ENCODE measurements at places on chromosomes 7 and 10.

- no peak for DNase-seq
These were observed 102.0 kb upstream of the MBL2 start for GRCh38 chr10:52874581-52874980.

GRCh38 chr10:65816536-65816935, 1109.3 kb upstream of the LRRTM3 start:
- DNase-seq: no peak

GRCh38 chr10:114987995-114988394, 50.0 kb downstream of the TRUB1 start:
- peak; percentile 39 for DNase-seq

- no peak for DNase-seq
These were observed 375.8 kb upstream of the AKR1E2 start for GRCh38 chr10:4450169-4450568.

- DNase-seq: no peak
These were observed 134.2 kb downstream of the NXPH1 start for GRCh38 chr7:8567626-8568025.

DNA sequence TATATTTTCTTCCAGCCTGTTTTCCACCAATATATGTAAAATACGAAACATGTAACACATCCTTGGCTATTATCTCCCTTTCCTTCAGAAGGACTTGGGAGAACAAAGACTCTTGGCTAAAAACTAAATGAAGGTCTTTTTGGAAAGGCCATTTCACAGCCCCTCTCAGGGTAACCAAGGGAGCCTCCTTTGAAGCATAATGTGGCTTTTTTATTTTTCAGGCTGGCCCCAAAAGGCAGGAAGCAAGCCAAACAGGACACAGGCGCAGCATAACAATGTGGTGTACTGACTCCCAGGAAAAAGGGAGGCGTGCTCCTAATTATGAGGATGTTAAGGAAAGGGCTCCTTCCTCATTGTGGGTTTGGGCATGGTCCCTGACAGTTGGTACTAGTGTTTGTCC, 30.3 kb upstream of the CCSER2 start:
- DNase-seq: no peak

DNA sequence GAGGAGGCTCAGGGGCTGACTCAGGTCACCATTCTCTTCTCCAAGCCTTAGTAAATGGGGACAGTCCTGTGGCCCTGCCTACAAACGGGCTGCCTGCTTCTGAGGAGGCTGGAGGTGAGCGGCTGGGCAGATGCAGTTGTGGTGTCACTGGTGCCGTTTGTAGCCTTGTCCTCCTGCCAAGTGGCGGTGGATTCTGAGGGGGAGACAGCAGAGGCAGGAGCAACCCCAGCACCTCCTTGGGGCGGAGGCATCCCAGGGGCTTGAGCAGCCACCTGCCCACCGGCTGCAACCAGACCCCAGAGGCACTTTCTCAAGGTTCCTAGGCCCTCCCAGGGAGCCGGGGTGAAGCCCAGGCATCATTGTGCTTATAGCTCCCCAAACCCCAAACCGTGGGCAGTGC, 112.5 kb downstream of the ZMIZ1 start:
- DNase-seq: no peak

- DNase-seq: peak; percentile 80
These were observed 1.0 kb upstream of the LRRN3 start for GRCh38 chr7:111089822-111090426.

DNA sequence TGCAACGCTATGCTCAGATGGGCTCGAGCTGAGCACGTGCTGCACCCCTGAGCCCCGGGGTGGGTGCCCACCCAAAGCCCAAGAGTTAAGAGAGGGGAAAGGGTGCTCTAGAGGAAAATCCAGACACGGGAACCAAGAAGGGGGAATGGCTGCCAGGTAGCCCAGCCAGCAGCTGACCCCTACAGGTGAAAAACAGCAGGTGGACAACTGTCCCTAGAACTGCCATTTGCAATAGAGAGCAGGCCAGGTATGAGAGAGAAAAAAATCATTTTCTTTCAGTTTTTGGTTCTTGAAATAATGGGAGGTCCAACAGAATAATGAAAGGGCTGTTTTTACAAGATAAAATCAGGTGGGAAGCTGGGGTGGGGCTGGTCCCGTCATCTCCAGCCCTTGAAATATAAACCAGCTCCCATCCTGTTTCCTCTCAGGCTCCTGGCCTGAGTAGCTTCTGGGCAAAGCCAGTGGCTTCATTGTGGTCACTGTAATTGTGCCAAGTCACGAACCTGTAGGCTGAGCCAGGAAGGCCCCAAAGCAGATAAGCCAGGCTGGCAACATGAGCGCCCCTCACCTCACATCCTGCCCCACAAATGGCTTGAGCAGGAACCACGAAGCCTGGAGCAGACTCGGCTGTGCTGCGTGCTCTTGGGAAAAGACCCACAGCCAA, 257.8 kb downstream of the SNX10 start:
- no peak for DNase-seq

DNA sequence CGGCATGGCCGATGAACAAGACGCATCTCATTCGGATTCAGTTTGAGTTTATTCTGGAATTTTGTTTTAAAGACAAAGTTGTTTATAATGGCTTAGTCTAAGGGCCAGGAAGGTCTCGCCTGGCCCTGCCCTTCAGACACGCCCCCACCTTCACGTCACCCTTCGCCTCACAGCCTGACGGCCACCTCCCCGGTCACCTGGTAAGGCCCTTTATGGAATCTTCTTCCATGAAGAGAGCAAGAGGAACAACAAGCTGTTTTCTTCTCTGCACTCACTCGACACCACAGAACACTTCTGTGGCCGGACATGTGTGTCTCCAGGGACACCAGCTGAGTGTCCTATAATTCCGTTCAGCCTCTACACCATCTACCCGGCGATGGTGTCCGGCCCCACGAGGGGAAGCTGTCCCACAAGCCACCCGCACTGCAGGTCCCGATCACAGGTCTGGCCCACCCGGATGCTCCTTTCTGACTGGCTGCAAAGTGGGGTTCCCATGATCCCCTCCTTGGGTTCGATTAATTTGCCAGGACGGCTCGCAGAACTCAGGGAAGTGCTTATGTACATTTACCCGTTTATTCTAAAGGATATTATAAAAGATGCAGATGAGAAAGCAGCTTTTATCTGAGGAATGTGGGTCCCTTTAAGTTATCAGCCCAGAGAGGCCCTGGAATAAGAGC, 17.4 kb upstream of the KNDC1 start:
- DNase-seq: no peak

DNA sequence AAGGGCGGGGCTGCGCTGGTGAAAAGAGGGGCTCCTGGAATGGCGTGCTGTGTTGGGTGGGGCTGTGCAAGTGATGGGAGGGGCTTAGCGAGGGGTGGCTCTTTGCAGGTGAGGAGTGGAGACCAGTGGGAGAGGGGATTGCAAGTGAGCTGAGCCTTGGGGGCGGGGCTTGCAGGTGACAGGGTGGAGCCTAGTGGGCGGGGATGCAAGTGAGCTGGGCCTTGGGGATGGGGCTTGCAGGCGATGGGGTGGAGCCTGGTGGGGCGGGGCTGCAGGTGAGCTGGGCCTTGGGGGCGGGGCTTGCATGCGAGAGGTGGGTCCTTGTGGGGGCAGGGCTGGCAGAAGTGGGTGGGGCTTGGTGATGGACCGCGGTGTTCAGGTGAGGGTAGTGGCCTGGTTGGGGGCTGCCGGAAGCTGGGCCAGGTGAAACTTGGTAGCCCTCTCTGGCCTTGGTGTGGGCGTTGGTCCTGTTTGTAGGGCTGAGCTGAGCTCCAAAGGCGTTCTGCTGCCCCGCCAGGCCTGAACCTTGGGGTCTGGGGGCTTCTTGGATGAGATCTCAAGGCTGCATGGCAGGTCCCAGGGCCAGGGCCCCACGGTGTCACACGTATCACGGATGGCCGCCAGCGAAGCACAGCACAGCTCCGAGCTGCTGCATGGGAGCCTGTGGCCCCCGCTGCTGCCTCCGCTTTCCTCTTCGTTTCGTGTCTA, 743 bp upstream of the PITRM1 start:
- no peak for DNase-seq

DNA sequence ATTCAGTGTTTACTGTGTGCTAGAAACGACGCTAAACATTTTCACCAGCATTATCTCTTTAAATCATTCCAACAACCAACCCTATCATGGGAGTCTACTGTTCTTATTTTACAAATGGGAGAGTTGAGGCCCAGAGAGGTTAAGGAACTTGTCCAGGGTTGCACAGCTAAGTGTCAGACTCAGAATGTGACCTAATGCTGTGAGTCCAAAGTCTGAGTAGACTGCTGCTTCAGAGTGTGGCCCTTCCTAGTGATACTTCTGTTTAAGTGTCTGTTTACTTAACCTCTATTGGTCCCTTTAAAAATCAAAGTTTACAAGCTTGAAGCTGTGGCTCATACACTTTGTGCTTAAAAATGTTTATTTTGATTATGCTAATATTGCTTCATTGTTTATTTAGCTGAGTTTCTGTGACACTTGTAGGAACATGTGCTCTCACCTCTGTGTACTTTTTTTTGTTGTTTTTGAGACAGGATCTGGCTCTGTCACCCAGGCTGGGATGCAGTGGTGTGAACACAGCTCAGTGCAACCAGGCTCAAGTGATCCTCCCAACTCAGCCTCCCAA, 84.4 kb upstream of the SYPL1 start:
- no peak for DNase-seq

- no peak for DNase-seq
These were observed 31.5 kb downstream of the MACROH2A2 start for GRCh38 chr10:70084189-70084588.

GRCh38 chr10:86164174-86164774, 202.3 kb downstream of the GRID1 start:
- DNase-seq: no peak

DNA sequence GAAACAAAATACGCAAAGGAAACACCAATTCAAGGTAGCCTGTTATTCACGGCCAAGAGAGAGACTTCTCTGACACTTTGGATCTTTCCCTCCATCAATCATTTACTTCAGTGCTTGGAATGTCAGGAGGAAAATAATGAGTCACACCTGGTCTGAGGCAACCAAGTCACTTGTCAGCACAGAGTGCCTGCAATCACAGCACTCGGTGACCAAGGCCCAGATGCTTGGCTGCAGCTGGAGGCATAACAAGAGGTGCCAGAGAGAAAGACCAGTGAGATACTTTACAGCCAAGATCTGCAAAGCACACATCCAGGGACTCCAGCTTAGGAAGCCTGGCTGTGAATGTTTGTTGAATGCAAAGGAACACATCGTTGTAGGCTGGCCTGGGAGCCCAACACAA, 33.9 kb downstream of the ASB13 start:
- no peak for DNase-seq

- DNase-seq: peak; percentile 31
These were observed 30.5 kb downstream of the CTNNA3 start for GRCh38 chr10:67665491-67665890.

DNA sequence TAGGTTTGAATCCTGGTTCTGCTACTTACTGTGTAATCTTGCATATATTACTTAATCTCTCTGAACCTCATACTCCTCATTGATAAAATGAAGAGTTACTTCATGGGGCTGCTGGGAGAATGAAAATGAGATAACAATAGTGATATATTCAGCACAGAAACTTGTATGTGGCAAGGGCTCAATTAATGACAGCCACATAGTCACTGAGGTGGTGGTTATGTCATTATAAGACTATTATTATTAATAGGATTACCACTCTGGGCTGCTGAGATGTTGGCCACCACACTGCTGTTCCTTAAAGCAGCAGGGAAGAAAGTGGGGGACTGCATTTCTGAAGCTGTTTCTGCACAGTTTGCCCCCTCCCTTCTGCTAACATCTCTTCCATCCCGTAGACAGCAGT, 100.4 kb upstream of the PDLIM1 start:
- no peak for DNase-seq

- DNase-seq: peak; percentile 40
These were observed 99.0 kb downstream of the AGMO start for GRCh38 chr7:15462721-15463389.

DNA sequence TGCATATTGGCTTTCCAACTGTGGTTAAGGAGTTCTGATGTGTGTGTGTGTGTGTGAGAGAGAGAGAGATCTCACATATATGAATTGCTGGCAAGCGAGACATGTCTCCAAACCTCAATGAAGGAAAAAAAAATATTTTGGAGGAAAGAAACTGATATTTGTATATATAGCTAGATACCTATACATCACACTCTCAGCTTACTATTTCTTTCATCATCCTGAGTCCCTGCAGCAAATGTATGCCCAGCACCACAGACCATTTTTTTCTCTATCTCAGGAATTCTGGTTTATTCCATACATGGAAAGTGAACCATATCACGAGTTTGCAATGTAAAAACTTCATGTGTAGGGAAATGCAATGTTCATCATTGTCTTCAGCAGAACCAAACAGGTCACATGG, 68.9 kb downstream of the MTERF1 start:
- DNase-seq: no peak

- peak; percentile 13 for DNase-seq
These were observed 311.8 kb upstream of the IMMP2L start for GRCh38 chr7:111873963-111874690.

- no peak for DNase-seq
These were observed 208.6 kb upstream of the NPY start for GRCh38 chr7:24075426-24075810.

DNA sequence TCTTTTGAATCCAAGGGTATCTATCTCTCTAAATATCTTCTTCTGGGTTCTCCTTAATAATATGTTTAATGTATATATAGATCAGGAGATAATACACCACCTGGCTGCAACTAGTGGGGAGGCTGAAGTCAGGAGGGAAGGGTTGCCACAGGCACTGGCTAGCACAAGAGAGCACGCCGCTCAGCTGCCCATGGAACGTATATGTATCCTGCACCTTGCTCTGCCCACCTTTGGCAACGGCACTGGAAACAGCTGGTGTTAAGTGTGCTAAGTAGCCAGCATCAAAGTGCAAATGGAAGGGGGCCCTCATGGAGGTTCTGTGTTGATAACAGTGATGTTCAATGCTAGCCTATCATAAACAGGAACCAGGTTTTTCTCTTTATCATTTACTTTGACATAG, 49.8 kb upstream of the FAM133B start:
- DNase-seq: no peak

All from adipocyte (in vitro differentiated cells).